ENCODE measurements at places on chromosomes 5 and 9.

GRCh38 chr5:137610598-137610997 lies 111.5 kb upstream of the SPOCK1 start:
- no peak for DNase-seq

DNA sequence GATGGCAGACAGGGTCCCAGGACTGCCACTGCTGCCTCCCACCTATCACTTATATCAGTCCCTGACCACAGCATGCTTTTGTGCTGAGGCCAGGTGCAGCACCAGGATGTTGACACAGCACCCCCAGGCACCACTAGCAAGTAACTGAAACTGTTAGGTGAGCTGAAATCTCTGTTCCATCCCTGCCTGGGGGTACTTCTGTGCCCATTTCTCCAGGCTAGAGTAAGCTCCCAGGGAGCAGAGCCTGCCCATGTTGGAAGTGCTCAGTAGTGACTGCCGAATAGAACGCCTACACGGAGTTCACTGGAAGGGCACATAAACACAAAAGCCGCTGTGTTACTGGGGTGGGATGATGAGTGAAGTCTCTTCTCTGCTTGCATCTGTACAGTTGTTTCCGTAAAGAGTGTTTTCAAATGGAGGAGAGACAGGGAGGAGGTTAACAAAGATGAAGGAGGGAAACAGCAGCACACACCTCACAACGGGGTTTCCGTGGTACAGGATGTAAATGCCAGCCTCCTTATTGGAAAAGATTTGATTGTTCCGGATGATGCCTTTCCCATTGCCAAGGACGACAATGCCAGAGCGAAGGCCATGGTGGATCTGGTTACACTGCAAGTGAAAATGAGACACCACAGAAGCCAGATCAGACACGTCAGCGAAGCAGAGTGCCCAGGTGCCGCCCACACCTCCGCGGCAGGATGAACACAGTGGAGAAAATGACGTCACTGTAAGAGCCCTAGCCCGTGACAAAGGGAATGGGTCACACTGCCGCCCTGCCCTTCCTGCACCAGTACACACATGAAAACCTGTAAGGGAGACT lies 43.1 kb downstream of the POLR1E start:
- DNase-seq = no peak

DNA sequence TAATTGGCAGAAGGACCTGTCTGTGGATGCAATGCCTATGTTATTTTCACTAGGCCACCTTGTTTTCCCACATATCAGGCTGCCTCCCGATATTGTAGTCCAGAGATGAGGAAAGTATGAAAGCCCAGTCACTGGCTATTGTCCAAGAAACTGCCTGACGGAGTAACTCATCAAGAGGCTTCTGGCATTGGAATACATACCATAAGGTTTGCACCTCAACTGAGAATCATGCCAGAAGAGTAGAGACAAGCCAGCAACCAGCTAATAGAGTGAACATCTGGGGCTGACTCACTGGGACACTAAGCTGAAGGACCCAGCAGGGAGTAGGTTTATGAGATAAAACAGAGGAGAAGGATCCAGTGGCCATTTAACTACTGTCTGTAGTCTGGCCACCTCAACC lies 137.2 kb upstream of the FST start:
- DNase-seq = peak; percentile 99

- peak; percentile 72 for DNase-seq
These were observed 44.5 kb upstream of the NR5A1 start for GRCh38 chr9:124551472-124552272.

DNA sequence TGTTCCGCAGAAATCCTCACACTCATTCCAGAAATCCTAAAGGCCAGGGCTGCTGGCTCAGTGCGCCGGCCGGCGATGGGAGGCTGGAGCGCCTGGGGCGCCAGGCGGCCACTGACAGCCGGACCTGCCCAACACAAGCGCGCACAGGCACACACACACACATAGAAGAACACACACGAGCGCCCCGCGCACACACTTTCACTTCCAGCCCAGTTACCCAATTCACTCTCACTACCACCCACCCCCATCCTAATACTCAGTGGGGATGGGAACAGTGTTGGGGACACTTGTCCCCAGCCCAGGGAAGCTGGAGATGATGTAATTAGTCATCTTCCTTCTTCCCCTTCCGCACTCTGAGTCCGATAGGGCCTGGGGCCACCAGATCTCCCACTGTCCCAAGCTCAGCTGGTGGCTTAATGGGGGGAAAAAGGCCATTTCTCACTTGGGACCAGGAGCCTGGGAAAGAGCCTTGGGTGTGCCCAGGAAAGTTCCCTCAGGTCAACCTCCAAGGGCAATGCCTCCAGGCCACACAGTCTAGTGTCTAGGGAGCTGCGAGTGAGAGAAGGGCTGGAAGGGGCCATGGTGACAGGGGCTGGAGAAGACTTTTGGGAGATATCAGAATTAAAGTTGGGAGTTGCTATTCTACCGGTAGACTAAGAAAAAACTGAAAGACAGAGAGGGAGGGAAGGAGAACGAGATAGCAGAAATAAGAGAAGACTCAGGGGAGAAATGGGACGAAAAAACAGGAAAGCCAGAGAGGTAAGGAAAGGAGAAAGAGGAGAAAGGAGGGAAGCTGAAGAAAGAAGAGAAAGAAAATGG lies 1.7 kb downstream of the EBF1 start:
- DNase-seq = peak; percentile 58

DNA sequence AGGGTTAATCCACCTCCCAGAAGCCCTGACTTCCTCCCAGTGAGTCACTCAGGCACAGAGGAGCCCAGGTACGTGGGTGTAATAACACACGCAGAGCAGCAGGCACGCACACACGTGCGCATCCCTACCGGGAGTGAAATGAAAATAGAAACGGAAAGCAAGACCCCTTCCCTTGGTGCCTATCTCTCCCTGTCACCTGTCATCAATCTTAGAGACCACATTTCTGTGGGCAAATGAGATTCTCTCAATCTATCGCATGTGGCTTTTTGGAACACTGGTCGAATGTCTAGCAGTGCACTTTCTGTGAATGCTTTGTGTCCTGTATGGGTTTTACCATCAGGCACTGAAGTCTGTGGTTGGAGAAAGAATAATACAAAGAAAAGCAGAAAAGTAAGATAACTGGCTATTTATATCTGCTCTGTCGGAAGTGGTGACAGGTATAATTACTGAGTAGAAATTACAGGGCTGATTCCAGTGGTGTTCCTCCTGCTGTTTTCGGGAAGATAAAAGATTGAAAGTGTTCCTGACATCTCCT lies 137.7 kb upstream of the GRIA1 start:
- peak; percentile 9 for DNase-seq

DNA sequence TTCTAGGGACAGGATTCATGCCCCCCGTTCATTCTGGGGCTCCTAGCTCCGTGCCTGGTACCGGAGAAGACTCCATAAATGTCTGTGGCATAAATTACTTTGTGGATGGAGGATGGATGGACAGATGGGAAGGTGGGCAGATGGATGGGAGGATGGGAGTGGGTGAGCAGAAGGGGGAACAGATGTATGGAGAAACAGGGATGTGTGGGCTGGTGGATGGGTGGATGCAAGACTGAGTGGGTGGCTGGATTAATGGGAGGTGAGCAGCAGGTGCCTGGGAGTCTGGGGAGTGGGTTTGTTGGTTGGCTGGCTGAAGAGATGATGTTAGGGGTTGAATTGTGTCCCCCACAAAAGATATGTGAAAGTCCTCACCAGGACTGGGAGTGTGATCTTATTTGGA lies 43.5 kb downstream of the SARDH start:
- no peak for DNase-seq

DNA sequence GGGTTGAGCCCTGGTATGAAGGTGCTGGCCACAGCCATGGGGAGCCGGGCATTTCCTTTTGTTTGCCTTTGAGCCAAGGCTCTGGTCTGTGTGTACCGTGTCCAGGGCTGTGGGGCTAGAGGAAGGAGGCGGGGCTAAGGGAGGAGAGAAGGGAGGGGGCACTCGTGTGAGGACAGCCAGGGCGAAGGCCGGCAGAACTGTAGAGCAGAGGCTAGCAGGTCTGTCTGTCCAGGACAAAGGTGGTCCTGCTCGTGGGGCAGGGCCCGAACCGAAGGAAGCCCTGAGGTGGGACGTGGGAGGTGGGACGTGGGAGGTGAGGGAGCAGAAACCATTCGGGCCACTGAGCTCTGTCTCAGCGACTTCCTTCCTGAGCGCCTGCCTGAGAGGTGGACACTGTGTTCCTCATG lies 41.3 kb upstream of the TESK1 start:
- no peak for DNase-seq

- no peak for DNase-seq
These were observed 101.9 kb downstream of the ZNF608 start for GRCh38 chr5:124644582-124644981.

- peak; percentile 39 for DNase-seq
These were observed 333.7 kb downstream of the ELAVL2 start for GRCh38 chr9:23492126-23493002.

DNA sequence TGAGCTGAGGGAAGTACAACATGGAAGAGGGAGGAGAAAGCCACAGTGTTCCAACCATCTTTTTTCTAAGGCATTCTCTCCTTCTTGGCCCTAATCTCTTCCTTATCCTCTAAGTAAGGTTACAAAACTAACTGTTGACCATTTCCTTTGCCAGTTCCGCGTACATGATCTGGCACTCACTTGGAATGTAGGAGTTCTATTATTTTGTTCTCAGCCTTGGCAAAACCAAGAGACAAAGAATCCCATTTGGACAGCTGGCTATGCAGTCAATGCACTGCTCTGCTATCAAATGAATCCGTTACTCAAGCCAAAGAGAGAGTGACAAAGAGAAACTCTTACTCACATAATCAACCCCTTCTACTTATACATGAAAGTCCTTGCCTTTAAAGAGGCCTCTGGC lies 410.3 kb downstream of the DTWD2 start:
- no peak for DNase-seq

GRCh38 chr9:4433379-4433778 lies 56.9 kb upstream of the SLC1A1 start:
- DNase-seq = no peak

GRCh38 chr9:125630436-125630835 lies 76.6 kb downstream of the MAPKAP1 start:
- peak; percentile 48 for DNase-seq

DNA sequence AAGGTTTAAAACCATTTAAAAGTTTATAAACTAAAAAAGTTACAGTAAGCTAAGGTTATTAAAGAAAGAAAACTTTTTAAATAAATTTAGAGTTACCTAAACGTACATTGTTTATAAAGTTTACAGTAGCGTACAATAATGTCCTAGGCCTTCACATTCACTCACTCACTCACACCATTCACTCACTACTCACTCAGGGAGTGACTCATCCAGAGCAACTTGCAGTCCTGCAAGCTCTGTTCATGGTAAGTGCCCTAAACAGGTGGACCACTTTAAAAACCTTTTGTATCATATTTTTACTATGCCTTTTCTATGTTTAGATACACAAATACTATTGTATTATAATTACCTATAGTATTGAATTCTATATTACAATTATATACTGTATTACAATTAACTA lies 190.8 kb upstream of the RASA1 start:
- DNase-seq = peak; percentile 8

- no peak for DNase-seq
These were observed 41.7 kb downstream of the TMEM161B start for GRCh38 chr5:88226881-88227450.

GRCh38 chr5:73328640-73329039 lies 119.9 kb downstream of the FOXD1 start:
- no peak for DNase-seq

DNA sequence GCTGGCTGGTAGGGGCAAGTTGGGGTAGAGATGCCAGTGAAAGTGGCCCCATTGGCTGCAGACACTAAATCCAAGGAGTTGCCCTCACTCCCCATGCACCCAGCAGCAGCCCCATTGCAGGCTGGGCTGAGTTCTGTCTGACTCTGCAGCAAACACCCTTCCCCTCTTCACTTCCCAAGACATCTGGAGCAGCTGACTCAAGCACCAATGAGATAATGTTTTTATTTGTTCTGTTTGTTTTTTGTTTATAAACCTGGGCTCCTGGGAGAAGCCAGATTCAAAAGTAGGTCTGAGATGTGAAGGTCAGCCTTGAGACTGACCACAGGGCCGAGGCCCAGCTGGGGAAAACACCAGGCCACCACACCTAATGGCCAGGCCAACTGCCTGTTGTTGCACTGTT lies 545.9 kb upstream of the KLF4 start:
- no peak for DNase-seq

DNA sequence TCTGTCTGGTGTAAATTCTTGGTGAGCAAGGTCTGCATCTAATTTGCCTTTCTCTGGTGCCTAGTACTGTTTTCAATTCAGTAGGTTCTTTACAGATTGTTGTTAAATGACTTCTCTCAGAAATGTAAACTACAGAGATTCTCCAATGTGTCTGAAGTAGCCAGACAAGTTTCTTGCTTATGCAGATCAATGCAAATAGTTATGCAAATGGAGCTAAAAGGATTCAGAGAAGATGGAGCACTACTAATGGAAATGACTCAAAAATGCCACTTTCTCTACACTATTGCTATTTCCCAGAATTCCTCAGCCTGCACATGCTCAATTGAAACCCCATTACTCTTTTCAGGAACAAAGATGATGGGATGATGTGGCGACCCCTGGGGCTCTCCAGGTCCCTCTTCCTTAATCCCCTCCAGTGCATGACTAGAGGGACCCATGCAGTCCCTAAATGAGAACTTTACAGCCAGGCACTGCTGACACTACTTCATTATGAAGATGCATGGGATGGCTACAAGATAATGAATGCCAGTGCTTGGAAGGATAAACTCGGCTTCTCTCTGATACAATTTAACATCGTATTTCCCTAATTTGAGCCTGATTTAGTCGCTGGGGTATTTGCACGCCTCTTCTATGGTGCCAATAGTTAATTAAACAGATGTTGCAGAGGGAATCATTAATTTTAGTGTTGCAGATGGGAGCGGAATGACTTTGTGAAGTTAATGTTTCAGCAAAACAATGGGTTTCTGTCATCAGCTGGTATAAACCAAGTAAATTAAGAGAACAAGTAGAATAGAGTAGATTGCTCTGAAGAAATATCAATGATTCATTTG lies 753.2 kb downstream of the TLR4 start:
- DNase-seq = no peak

- DNase-seq = peak; percentile 87
These were observed 227.3 kb upstream of the DAPK1 start for GRCh38 chr9:87270221-87270847.

- no peak for DNase-seq
These were observed 25.9 kb downstream of the SRFBP1 start for GRCh38 chr5:121987685-121988073.

DNA sequence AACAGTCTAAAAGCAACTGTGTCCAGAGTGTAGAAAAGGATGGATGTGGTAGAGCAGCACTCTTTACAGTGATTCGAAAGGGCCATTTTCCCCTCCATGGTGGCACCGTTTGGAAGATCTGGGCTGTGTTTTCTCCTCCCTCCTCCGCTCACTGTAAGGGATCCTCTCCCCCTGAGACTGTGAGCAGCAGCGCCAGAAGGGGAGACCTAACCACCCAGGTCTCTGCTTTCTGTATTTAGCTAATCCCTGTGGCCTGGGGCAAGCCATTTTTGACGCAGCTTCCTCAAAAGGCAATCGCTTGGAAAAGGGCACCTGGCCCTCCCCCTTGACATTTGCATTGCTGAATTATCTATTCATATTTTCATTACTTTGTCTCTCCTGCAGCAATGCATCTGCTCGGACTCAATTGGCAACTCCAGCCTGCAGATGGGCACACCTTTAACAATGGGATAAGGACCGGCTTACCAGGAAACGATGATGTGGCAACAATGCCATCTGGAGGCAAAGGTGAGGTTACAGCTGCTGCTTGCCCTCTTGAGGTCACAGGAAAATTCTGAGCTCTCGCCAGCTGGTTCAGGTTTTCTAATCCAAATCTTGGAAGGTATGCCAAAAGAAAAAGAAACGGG lies 244.3 kb upstream of the WWC1 start:
- peak; percentile 53 for DNase-seq
